Fibroblast of pulmonary artery (primary cell): ENCODE measurements at places on chromosomes 2 and 18.

GRCh38 chr2:97936199-97936598, 59.5 kb downstream of the TMEM131 start:
- DNase-seq, result no peak

GRCh38 chr2:175690113-175690837, 311.8 kb downstream of the LNPK start:
- DNase-seq, result peak; percentile 83

- no peak for DNase-seq
Measured at GRCh38 chr2:219436491-219436890, 1.8 kb downstream of the SPEG start.

- DNase-seq, result no peak
Measured at GRCh38 chr18:77173275-77174030, 40.9 kb upstream of the MBP start.

GRCh38 chr2:181573140-181573736, 83.7 kb downstream of the CERKL start:
- DNase-seq, result peak; percentile 58

- DNase-seq, result peak; percentile 93
Measured at GRCh38 chr18:49723648-49724180, 89.6 kb downstream of the ACAA2 start.

GRCh38 chr18:13433685-13434084, 215.1 kb downstream of the LDLRAD4 start:
- DNase-seq, result peak; percentile 1

- DNase-seq, result no peak
Measured at GRCh38 chr2:73611193-73611592, 31.0 kb downstream of the NAT8 start.

GRCh38 chr2:150566289-150566688, 78.8 kb upstream of the RND3 start:
- DNase-seq, result no peak

DNA sequence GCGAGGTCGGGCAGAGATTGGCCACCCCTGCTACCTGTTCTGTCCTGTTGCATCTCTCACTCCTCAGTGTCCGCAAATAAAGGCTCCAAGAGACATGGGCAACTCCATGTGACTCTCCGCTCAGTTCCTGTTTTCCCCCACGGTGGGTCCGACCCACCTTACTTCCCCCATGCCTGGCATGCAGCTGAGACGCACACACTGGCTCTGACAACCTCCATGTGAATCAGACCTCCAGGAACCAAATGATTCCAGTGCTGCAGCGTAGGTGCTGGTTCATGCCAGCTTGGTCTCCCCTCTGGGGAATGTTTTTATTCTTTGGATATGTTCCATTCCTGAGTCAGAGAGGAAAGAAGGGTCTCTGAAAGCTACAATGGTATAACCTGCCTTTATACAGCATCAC, 221.5 kb downstream of the SH3RF3 start:
- no peak for DNase-seq

GRCh38 chr2:193738892-193739291, 1544.2 kb upstream of the TMEFF2 start:
- DNase-seq, result no peak

GRCh38 chr18:76525911-76526310, 30.9 kb upstream of the ZNF516 start:
- no peak for DNase-seq

GRCh38 chr2:226117510-226118065, 682.0 kb downstream of the IRS1 start:
- no peak for DNase-seq

- no peak for DNase-seq
Measured at GRCh38 chr2:207935121-207935990, 90.0 kb downstream of the PLEKHM3 start.

DNA sequence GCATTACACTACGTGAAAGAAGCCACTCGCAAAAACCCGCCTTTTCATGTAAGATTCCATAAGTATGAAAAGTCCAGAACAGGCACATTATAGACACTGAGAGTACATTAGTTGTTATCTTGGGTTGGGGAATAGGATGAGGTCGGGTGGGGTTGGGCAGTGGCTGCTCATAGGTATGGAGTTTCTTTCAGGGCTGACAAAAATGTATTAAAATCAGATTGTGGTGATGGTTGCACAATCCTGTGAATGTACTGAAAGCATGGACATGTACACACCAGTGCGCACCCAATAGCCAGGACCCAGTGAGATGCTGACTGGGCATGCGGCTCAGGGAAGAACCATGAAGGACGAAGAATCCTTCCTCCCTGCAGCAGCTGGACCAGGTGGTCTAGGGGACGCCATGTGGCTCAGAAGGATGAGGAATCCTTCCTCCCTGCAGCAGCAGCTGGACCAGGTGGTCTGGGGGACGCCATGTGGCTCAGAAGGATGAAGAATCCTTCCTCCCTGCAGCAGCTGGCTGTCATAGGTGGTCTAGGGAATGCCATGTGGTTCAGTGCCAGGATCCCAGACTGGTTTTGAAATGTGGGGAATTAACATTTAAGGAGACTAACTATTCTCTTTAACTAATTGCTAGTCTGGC, 50.1 kb downstream of the MBP start:
- no peak for DNase-seq

GRCh38 chr2:217797165-217797564, 205.6 kb downstream of the TNS1 start:
- no peak for DNase-seq

- DNase-seq, result no peak
Measured at GRCh38 chr2:183532514-183532913, 408.3 kb downstream of the NUP35 start.

DNA sequence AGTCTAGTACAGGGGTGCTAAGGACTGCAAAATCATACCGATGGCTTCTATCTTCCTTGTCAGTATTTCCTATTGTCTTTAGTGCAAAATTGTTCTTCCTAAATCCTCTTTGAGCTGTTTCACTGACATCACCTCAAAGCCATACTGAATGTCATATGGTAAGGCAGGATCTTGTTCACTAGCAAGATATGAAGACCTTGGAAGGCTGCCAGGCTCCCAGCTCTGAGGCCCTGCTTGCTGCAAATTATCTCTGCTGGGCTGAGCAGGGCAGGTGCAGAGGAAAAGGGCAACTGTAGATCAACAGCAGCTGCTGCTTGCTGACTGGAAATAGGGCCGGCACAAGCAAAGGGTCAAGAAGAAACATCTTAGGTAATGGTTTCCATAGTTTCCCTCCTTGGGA, 58.2 kb downstream of the PMAIP1 start:
- peak; percentile 49 for DNase-seq

DNA sequence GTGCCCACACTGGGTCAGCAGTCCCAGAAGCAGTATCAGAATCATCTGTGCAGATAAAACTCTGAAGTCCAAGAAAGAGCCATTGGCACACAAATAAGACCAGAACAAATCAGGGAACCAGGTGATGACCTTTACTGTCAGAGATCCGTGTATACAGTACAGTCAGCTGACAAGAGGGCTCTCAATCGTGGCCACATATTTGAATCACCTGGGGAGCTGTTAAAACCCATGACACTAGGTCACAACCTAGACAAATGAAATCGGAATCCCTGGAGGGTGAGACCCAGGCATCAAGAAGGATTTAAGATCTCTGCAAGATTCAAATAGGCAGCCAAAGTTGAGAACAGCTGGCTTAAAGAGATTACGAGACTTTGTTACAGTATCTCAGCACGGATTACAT, 807.1 kb downstream of the RNF144A start:
- no peak for DNase-seq

DNA sequence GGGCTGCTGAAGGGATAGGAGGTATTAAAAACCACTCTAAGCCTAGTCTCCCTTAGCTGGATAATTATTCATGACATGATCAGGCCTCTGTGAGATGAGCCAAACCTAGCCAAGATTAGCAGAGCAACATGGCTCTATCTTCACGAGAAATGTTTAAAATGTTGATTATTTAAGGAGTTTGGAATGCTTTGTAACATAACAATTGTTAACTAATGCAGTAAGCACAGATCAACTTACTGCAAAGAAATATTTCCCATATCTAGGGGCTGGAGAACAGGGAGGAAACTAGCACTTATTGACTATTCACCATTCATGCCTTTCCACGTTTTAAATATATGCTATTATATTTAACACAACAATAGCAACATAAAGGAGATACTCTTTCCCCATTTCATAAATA, 833.7 kb upstream of the CHAC2 start:
- DNase-seq, result peak; percentile 14

- peak; percentile 83 for DNase-seq
Measured at GRCh38 chr2:43158259-43158880, 68.0 kb downstream of the ZFP36L2 start.

GRCh38 chr2:5985536-5986385, 293.6 kb downstream of the SOX11 start:
- DNase-seq, result no peak

GRCh38 chr2:75403991-75404428, 156.7 kb downstream of the EVA1A start:
- DNase-seq, result peak; percentile 76

- peak; percentile 75 for DNase-seq
Measured at GRCh38 chr18:22191923-22192322, 22.5 kb downstream of the GATA6 start.

DNA sequence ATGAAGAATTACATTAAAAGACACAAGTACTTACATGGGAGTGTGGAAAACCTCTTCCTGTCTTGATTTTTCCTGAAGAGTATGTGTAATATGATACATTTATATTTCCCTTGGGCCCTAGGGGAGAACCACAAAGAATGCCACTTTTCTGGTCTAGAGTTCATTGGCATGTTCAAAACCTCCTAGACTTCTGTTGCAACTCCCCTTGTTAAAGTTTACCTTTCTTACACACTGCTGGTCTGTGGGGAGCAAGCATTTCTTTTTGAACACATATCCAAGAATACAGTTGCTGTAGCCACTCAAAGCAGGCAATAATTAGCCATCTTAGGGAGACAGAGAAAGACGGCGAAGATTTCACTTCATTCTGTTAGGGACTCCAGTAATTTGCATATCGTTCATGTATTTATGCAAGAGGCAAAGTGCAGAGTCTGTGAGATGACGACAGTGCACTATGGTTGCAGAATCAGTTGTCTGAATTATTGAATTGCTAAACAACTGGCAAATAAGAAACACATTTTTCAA, 103.5 kb downstream of the NOL4 start:
- peak; percentile 28 for DNase-seq

DNA sequence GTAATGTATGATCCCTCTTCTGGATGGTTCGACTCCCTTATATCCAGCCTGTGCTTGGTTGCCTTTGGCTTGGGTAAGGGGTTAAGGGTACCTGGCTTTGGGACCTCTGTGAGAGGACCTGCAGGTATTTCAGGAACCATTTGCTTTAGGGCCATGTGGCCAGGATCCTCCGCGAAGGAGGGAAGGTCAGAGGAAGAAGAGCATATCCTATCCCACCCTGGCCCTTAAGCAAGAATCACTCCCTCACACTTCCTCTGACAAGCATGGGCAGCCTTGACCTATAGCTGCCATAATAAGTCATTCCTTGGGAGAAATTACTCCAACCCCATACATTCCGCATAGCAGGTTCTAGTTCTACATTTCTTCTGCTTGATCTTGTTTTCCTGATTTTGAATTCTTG, 59.1 kb upstream of the TXNDC2 start:
- no peak for DNase-seq

GRCh38 chr2:12083713-12084419, 337.4 kb downstream of the LPIN1 start:
- DNase-seq, result peak; percentile 45

- DNase-seq, result no peak
Measured at GRCh38 chr2:233980955-233981561, 63.9 kb downstream of the TRPM8 start.

DNA sequence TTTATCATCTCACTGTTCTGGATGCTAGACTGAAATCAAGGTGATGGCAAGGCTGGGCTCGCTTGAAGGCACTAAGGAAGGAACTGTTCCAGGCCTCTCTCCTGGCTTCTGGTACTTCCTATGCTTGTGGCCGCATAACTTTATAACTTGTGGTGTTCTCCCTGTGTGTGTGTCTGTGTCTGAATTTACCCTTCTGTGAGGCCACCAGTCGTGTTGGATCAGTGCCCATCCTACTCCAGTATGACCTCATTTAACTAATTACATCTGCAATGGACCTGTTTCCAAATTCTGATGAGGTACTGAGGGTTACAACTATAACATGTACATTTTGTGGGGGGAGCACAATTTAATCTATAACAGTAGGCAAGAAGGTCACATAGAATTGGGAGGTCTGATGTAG, 41.6 kb downstream of the LYPD6B start:
- DNase-seq, result no peak

DNA sequence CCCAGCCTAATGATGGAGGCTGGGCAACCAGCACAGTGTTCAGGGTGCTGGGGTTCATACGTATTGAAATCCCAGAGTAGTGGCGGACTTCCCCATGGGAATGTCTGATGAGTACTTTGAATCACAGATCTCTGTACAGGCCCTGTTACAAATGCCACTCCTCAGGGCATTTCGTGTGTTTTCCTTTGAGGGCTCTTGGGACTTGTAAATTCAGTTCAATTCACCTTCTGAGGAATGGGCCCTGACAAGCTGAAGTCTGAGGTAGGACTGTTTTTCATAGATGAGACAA, 288 bp upstream of the RDH14 start:
- no peak for DNase-seq

GRCh38 chr2:37720533-37721200, 49.2 kb upstream of the CDC42EP3 start:
- DNase-seq, result peak; percentile 50

GRCh38 chr18:6294148-6294784, 120.4 kb downstream of the L3MBTL4 start:
- no peak for DNase-seq

DNA sequence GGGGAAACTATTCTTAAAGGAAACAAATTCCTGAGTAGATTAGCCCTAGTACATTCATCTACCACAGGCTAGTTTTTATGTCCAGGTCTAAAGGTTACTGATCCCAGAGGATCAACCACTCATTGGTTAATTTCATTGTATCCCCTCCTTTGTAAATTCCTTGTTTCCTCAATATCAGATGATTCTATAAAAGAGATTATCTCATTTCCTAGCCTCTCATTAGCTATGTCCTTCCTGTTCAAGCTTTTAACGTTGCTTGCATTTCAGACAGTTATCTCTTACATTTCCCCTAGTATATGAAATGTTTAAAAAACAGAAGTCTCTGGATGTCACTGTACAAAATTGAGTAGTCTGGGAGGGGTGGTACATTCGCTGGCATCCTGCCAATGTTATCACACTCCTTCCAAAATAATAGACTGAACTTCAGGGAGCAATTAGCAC, 24.2 kb upstream of the ARMC9 start:
- no peak for DNase-seq
